ENCODE measurements at places on chromosomes 4 and X.
A peak's percentile ranks its signal among the peaks of the same experiment; 100 is the strongest.

- ATAC-seq: no peak
Observed at GRCh38 chr4:145503486-145504072, 21.9 kb downstream of the SMAD1 start.

- ATAC-seq: no peak
Observed at GRCh38 chrX:12844319-12844718, 22.6 kb upstream of the TLR7 start.

- ATAC-seq: no peak
Observed at GRCh38 chrX:15838017-15838416, 16.6 kb downstream of the AP1S2 start.

- ATAC-seq: no peak
Observed at GRCh38 chrX:119981286-119982070, 37.9 kb upstream of the NKAP start.

DNA sequence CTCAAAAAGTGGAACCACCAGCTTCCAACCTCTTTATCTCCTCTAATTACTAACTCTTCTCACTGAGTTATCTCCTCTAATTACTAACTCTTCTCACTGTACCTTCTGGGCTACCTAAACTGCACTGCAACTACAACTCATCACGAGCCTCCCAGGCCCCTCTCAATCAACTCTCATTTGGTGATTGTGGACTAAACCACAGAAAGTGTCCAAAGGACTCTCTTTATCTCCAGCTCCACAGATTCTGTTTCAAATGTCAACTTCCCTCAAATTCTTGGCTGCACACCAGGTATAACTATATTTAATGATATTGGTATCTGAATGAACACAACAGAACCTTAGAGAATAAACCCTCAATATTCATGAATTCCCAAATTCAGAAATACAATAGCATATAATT is 182.9 kb downstream of the MAML3 start:
- ATAC-seq: no peak

DNA sequence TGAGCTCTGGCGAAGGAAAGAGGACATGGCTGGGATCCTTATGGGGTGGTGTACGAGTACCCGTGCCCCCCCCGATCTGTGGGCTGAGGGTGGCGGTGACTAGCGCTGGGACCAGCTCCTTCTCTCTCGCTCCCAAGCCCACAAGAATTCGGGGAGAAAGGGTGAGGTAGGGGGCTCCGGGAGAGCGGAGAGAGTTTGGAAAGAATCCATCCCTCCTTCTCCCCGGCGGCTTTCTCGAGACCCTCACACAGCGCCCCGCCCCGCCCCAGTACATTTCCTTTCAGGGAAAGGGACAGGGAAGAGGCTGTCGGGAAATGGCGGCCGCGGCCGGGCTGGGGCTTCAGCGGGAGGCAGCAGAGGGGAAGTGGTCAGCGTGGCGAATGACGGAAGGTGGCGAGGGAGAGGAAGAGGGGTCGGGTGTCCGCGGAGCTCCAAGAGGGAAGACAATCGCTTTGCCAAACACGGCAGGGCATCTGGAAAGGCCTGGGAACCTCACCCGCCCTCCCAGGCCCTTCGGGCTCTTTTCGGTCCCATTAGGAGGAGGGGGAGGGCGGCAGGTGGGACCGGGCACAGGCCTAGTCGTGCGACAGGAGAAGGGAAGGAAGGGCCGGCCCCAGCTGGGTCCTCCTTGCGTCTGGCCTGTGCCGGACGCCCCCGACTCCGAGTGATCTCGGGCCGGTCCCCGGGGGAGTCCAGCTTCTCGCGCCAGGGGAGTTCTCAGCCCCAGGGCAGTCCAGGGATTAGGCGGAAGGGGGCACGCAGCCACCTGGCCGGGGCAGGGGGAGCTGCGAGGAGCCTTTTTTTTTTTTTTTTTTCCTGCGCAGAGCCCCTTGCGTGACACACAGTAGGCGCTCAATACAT is 10.2 kb downstream of the HNRNPH2 start:
- ATAC-seq: peak; percentile 74

DNA sequence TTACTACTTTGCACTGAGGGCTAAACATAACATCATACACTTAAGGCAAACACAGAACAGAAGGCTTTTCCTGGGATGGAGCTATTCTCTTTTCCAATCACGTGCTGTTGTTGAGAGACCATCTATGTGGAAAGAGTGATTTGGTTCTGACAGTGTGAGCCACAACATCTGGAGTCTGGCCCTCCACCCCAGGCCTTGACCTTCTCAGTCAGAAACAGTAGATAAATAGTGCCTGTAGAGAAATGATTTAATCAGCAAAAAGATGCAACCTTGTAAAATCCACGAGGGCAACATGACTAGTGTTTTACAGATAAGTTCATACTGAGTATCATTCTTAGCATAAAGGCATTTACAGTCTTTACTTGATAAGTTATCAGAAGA is 10.8 kb upstream of the SFRP2 start:
- ATAC-seq: peak; percentile 81

GRCh38 chr4:168398589-168398988 is 80.0 kb upstream of the DDX60 start:
- ATAC-seq: no peak
